ENCODE measurements at places on chromosomes 5 and 9.

DNA sequence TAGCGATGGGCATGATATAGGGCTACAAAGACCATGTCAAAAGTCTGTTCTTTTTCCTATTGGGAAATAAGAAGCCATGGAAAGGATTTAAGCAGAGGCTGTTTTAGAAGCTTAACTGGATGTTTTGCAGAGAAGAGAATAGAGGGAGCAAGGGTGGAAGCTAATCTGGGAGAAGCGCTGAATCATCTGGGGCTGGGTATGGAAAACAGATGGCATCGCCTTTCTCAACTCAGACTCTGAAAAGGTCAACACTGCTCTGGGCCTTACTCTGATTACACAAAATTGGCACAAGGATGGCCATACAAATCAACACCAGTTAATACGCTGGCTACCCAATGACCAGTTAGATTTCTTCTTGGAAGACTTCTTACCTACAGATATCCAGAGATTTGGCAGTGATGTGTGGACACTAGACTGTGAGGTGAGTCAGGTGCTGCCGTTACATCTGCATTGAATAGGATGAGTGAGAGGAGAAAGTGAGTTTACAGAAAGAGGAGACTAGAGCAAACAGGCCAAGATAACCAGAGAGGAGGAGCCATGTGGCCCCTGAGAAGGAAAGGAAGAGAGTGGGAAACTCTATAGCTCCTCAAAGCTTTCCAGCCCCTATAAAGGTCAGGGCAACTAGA lies 6.2 kb upstream of the TCERG1 start:
- DNase-seq: no peak

DNA sequence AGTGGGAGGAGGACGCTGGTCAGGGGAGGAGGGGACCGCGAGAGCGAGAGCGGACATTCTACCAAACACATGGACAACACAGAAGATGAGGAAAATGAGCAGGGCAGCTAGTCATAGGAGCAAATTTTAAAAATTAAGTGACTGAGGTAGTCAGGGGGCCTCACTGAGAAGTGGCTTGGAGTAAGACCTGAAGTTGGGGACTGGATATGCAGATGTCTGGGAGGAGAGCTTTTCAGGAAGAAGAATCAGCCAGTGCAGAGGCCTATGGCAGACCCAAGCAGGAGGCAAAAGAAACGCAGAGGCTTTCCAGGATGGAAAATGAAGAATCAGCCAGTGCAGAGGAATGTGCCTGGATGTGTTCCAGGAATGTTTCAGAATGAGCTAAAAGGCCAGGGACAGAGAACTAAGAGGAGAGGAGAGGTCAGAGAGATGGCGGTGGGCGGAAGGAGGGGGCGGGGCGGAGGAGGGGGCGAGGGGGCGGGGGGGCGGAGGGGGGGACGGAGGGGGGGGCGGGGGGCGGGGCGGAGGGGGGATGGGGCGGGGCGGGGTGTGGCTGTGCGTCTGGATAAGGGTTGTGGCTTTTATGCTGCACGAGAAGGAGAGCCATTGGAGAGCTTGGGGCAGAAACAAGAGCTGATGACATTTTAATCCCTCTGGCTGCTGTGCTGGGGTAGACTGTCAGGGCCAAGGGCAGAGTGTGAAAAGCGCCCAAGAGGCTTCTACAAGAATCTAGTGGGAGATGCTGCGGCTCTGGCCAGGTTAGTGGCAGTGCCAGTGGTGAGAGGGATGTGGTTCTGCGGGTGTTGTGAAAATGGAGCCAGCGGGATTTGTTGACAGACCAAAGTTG lies 129.6 kb downstream of the KCNIP1 start:
- peak; percentile 74 for DNase-seq

DNA sequence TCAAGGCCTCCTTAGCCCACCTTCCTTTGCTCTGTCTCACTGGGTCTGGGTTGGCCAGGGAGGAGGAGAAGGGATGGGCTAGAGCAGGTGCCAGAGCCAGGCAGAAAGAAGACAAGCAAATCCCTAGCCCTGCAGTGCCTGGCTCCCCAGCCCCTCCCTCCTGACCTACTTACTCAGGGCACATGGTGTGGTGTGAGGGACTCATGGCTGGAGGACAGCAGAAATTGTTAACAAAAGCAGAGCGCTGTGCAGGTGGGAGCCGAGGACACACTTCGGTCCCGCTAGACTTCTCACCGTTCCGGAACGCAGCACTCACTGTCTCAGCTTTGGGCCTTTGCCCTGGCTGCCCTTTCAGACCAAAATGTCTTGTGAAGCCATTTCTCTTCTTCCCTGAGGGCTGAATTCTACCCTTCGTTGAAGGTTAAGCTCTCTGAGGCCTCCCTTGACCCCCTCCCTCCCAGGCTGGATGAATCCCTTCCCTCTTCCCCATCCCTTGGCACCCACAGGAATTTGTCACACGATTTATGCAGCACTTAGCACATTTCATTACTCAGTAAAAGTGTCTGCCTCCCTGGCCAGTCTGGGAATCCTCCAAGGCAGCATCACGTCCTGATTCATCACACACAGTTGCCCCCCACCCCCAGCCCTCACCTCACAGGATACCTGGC lies 263.9 kb upstream of the TRPC7 start:
- DNase-seq: no peak

GRCh38 chr9:124206391-124206790 lies 51.4 kb upstream of the NEK6 start:
- no peak for DNase-seq

GRCh38 chr9:132341177-132341840 lies 13.5 kb downstream of the SETX start:
- no peak for DNase-seq

DNA sequence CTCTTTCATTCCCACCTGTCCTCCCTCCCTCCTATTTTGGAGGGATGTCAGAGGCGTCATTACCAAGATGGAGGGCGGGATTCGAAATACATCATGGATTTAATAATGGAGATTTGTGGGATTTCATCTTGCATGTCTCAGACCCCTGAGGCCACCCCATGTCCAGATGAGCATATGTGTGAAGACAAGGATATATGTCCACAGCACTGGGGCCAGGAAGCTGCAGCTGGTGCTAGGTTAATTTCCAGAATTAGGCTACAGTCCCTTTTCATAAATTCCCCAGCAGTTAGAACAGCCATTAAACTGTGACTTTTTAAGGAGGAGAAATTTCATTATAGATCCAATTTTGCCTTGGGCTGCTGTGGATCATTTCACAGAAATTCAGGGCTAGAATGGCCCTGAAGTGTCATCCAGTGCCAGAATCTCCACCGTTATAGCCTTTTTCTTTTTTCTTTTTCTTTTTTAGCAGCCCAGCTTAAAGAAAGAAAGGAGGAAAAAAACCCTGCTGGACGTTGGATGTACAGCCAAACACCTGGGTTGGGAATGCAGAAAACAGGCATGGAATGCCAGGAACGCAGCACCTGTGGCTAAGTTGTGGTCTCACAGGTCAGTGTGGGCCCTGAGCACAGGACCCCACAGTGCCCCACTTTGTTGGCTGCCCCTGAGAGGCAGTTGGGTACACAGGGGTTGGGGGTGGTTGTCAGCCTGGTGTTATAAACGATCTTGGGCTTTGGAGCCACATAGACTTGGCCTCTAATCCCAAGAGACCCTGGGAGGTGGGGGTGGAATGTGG lies 50.2 kb upstream of the CXCL14 start:
- no peak for DNase-seq

DNA sequence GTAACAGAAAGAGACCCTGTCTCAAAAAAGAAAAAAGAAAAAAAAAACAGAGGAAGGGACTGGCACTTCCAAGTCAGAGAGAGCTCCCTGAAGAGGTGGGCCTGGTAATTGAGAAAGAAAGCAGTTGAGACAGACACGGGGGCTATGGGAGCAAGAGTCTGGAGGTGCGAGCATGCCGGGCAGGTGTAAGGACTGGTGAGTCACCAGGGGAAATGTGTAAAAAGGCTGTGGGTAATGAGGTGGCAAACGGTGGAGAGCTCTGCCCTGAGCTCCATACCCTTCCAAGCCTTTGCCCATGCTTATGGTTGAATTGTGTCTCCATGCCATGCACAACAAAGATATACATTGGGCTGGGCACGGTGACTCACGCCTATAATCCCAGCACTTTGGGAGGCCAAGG lies 18.0 kb upstream of the JADE2 start:
- no peak for DNase-seq

- no peak for DNase-seq
Measured at GRCh38 chr5:147508711-147509040, 1.2 kb downstream of the DPYSL3 start.

- peak; percentile 26 for DNase-seq
Measured at GRCh38 chr5:60521376-60522291, 178.3 kb downstream of the DEPDC1B start.

DNA sequence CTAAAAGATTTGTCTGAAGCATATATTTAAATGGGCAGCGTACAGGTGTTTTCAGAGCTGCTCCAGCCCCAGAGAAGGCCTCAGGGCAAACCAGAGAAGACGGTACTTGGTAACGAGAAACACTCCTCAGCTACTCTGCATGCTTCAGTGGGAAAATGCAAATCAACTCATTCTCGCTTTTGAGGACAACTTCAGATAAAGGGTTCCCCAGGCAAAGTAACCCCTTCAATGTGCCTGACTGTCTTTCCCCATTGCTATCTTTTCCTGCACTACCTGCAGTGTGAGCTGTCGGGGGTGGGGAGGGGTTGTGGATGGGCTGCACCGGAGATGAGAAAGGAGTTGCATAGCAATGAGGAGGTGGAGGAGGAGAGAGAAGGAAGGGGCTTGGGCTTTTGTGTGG lies 339.7 kb upstream of the CLINT1 start:
- DNase-seq: no peak

GRCh38 chr9:26142631-26143030 lies 464.4 kb upstream of the TUSC1 start:
- DNase-seq: no peak

DNA sequence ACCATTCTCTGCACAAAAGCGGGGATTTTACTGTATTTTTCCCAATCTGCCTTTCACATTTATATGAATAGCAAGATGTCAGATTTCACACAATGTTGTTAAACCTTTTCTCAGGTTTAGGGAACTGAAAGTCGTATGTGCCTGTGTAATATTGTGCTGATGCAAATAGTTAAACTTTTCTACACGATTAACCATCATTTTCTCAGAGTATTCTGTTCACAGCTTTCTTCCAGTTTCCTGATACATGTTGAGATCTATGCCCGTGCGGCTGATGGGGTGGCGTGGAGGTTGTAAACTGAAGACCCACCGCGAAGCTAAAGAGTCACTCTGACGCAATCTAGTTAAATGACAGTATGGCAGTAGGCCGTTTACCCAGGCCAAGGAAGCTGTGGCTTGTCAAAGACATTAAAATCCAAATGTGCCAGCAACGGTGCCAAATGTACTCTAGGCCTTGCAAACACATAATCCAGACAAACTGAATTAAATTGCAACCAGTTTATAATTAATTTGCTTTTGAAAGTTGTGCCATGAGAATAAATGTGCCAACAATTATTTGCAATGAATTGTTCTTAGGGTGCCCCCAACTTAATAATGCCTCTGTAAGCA lies 145.7 kb downstream of the EBF1 start:
- DNase-seq: no peak

DNA sequence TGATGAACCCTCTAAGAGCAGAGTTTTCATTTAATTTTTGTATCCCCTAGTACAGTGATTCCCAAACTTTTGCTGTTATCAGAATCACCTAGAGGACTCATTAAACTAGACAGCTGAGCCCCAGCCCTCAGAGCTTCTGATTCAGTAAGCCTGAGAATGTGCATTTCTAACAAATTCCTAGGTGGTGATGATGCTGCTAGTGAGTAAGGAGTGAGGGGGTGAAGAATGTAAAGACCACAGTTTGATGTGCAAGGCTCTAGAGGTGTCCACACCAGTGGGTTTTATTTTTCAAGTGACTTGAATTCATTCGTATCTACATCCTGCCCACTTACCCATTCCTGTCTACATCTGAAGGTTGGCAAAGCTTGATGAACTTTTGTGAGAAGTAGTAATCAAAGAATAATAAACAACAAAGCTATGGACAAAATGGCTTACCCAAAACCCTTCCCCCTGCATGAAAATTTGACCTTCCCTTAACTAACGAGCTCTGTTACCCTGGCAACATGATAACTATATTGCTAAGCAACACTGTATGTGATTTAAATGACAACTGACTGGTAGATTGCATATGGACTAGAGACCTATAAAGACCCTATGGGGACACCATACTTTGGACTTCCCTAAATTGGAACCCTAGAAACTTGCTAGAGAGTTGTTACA lies 35.2 kb downstream of the DTWD2 start:
- no peak for DNase-seq

- DNase-seq: peak; percentile 7
Measured at GRCh38 chr5:144421411-144421810, 250.7 kb downstream of the KCTD16 start.

DNA sequence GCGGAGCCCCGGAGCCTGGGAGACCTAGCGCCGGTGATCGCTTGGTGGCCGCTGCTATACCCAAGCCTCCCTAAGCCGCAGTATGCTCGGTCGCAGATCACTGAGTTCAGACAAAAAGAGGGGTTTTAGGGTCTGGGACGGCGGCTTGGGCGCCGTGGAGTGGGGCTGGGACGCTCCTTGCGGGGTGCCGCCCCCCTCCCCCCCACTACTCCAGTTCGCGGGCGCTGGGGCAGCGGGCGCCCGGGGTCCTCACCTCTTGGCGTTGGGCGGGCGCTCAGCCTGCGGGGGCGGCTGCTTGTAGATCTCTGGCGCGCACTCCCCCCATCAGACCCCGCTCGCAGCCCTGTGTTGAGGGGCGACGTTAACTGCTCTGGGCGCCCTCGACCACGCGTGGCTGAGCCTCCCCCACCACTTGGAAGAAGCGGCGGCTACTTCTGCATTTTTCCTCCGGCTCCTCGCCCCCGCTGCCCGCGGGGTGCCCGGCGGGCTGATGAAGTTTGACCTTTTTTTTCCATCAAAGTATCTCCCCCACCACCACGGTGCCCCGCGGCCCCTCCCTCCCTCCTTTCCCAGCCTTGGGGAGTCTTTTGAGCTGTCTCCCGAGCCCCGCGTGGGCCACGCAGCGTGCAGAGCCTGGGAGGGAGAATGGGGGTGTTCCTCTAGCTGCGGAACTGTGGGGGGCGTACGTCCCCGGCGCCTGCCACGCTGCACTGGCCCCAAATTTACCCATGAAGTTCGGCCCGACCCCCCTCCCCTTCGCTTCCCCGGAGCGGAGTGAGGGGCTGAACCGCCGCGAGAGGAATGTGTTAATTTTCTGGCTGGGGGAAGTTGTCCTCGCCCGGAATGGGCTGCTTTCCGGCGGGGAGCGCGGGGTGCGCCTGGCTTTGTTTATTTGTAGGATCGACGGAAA lies 1.2 kb downstream of the CXXC5 start:
- DNase-seq: peak; percentile 41

DNA sequence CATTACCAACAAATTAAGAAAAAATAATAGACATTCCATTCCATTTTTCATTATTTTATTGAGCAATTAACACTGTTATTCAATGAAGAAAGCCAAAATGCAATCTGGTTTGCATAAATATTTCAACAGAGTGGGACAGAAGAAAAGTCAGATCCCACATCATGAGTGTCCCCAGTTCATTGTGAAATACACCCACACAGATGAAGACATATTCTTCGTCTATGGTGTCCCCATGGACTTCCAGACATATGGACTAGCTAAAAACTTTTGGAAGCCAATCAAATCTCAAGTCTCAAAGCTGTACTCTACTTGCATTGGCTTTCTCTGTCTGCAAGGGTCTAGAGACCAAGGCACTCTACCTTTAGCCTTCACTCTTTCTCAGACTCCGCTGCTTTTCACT lies 194.3 kb downstream of the SEMA5A start:
- no peak for DNase-seq
